ENCODE measurements at places on chromosomes 3 and 15. TPM values are rescaled to one million over a fixed set of nuclear protein-coding genes. Genes with fewer than 3 reads are reported as not detected.

DNA sequence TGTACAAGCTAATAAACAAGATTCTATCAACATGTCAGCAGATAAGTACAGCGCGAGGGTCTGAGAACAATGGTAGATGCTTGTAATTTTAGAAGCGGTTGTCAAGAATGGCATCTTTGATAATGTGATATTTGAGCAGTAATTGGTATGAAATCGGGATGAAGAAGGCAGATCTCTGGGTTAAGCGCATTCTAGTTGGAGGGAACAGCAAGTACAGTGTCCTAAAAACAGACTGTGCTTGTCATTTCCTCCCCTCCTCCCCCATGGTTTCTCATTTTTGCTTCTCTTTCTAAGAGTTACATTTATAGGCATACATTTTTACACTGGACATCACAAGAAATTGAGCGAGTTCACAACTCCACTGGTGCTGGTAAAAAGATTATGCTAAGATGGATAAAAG, 23.3 kb downstream of the TGFBR2 start:
- no peak for ATAC-seq

DNA sequence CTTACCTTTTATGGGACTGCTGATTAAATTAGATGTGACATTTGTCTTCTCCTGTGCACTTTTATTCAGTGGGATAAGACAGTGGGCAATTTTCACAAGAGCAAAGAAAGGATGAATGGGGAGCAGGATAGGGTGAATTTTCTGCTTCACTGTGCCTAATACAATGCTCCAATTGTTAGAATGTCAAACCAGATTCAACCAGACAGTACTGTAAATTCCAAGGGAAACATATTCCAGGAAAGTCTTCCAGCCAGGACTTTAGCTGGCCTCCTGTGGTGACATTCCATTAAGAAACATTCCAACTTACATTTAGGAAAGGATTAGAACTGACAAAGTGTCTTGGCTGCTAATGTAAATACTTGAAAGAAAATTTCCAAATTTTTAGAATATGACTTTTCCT, 100.1 kb upstream of the PROK2 start:
- ATAC-seq, result no peak

DNA sequence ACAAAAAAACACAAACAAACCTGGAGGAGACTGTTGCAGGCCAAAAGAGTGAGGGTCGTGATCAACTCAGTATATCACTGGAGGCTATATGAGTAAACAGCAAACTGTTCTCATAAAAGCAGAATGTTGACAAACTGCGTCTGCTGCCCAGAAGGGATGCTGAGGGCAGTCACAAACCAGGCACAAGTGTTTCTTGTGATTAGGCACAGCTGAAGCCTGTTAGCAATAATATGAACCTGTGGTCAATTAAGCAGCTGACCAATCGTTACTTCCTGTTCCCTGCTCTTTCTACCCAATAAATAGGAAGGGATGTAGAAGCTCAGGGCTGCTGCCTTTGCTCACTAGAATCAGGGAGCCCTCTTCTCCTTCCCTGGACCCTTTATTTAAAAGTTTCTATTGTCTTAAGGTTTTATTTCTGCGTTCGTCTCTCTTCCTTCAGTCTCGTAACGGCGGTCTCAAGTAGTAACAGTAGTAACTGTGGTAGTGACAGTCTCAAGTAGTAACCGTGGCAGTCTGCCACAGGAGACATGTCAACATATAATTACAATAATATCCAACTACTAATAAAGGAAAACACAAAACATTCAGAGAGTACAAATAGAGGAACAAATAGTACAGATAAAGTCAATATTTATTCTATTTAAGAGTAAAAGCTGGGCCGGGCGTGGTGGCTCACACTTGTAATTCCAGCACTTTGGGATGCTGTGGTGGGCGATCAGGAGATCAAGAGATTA, 698.4 kb upstream of the CCDC54 start:
- ATAC-seq, result no peak

- no peak for ATAC-seq
Measured at GRCh38 chr3:175066617-175067415, 207.7 kb downstream of the NAALADL2 start.

GRCh38 chr3:153274561-153274960, 112.5 kb downstream of the RAP2B start:
- ATAC-seq, result no peak

DNA sequence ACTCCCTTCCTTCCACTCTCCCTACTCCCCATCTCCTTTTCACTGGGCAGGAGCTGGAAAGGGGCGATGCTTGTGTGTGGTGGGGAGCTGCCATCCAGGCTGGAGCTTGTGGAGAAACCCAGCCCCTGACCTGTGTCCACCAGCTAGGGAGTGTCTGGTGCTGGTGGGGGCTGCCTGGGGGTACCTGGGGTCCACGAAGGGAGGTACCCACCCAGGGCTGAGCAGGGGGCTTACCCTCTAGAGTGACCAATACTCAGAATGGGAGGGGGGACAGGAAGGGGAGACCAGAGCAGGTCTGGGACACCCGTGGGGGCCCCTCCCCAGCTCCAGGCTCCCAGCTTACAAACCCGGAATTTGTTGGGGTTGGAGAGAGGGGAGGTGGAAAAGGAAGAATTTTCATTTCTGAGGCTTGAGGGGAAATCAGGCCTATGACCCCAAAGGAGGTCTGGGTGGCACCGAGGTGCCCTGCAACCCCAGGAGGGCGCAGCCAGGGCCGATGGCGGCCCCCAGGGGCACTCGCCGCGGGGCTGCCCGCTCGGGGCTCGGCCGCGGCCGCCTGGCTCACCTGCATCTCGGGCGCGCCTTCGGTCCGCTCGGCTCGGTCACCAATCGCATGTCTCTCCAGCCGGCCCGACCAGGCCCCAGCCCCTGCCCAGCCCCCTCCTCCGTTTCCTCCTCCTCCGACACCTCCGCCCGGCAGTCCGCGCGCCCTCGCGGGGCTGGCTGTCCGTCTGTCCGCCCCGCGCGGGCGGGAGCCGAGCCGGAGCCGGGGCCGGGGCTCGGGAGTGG, 773 bp downstream of the LINGO1 start:
- no peak for ATAC-seq

DNA sequence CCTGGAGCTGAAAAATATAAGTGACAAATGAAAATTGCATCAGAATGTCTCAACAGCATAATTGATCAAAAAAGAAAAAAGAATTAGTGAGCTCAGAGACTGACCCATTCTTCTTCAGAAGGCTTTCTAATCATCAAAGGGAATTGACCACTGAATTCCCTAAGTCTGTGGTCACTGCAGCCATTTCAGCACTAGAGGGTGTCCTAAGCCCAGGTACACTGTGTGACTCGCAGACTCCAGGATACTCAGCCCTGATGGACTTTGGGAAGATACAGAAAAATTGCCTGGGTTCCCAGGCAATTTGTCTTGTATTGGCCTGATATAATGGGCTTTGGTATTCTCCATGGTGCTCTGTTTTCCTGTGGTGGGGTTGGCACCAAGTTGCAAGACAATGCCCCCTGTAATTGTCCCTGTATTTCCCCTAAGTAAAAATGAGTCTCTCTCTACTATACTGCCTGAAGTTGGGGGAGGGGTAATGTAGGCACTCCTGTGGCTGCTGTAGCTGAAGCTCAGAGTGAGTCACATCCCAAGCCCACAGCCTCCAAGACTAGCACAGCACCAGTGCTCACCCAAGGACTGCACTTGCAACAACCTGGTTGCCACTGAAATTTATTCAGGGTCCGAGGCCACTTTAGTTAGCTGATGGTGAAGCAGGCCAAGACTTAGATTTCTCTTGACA, 256.0 kb upstream of the STAC start:
- no peak for ATAC-seq

- ATAC-seq, result no peak
Measured at GRCh38 chr15:43292375-43293078, 25.8 kb upstream of the TGM5 start.

GRCh38 chr3:157859541-157859940, 246.7 kb downstream of the SHOX2 start:
- ATAC-seq, result no peak

- no peak for ATAC-seq
Measured at GRCh38 chr3:9110316-9110715, 139.1 kb downstream of the SRGAP3 start.

- ATAC-seq, result peak; percentile 45
Measured at GRCh38 chr3:125087768-125088391, 32.1 kb upstream of the HEG1 start.

DNA sequence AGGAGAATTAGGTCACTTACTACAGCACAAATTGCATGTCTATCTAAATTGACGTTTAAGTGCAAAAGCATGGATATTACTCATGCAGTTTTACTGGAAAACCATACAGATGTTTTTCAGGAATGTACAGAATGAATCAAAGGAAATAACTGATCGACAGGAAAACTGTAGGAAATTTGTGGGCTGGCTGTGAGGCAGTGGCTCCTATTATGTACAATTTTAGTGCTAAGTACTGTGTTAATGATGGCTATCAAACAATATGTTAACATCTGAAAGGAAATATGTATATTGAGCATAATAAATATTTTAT, 6.9 kb downstream of the NUDT16 start:
- ATAC-seq, result no peak

GRCh38 chr15:98813951-98814350, 165.6 kb downstream of the IGF1R start:
- no peak for ATAC-seq

GRCh38 chr3:192727032-192727847, at the start of gene FGF12:
Gene FGF12 (minus strand): TSS chr3:192727541.
- peak; percentile 56 for ATAC-seq

GRCh38 chr3:180926526-180926925, 14.1 kb downstream of the FXR1 start:
- ATAC-seq, result no peak

GRCh38 chr15:57393061-57393460, 16.8 kb downstream of the CGNL1 start:
- ATAC-seq, result no peak

GRCh38 chr15:67100801-67101581, 35.6 kb downstream of the SMAD3 start:
- no peak for ATAC-seq

- no peak for ATAC-seq
Measured at GRCh38 chr3:31713816-31714215, 181.1 kb downstream of the STT3B start.

- peak; percentile 77 for ATAC-seq
Measured at GRCh38 chr15:100928632-100929280, 9.6 kb downstream of the LRRK1 start.

DNA sequence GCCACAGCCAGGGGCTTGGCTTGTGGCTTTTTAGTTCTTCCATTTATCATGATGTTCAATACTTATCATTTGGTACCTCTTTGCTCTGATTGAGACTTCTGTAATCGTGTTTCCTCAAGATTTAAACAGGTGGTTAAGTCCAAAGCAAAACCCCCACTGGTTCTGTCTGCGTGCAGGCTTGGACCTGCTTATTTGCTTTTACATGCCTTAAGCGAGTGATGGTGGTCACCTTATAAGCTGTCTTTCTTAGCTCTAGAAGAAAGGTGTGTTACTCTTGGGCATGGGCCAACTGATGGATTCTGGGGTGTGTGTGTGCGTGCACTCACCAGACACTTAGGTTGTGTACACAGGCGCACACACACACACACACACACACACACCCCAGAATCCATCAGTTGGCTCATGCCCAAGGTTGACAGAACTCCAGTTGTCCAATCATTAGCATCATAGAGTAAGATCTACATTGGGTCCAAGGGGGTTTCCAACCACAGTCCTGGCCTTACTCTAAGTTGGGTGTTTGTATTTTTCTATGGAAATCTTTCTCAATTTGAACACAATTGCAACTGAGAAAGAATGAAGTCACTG, 1.2 kb downstream of the MYZAP start:
- no peak for ATAC-seq

DNA sequence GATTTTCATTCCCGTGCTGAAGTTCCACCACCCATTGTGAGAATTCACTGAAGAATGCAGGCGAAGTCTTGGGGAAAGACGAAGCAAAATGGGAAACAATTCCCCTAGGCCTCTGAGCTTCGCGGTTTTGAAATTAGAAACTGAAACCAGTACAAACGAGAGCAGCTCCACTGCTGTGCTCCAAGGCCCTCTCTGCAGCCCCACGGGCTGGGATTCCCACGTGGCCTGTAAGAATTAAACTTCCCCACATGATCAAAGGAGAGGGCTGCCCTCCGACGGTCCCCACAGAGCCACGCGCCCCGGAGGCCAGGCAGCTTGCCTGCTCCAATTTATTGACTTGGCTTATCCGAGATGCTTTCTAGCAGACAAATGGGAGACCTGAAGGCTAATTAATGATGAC, 144.0 kb downstream of the GREM1 start:
- ATAC-seq, result no peak

DNA sequence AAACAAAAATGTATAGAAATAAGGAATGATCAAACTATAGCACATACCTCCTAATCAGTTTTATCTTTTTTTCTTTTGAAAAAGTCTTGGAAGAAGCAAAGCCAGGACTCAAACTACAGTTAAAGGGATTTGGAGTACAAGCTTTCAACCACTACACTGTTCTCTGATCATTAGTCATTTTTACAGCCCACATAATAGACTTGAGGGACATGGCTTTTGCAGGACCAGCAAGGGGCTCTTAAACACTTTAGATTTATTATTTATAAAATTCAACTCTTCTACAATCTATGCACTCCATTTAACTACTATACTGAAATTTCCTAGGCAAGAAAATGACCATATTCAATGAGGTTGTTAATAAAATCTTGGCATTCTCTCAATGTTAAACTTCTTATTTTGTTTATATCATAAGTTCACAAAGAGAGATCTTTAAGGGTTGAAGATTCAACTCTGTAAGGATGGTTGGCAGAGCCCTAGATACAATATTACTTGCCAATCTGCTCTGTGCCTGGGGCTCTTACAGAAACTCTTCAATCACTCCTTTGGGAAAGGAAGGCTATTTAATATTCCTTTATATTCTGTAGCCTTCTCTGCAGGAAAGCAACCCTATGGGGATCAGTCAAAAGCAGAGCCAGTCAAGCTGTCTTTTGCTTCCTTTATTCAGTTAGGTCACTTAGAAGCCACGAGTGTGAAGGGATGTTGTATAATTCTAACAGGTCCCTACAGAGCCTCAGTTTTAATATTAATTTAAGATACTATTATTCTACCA, 557.7 kb upstream of the SGO1 start:
- ATAC-seq, result no peak

Gene CCR8
- 0.16 TPM for total RNA-seq

Gene GOLGA6L4
- total RNA-seq, result 2.4 TPM

Gene CCDC9B
- 21.3 TPM for total RNA-seq

Gene MESP2
- 0.40 TPM for total RNA-seq

Gene ADAM10
- total RNA-seq, result 79.3 TPM

Gene MORC1
- total RNA-seq, result not detected

Measured in esophagus mucosa (tissue), 1 donor.